ENCODE measurements at places on chromosomes 11 and 22. TPM values are rescaled to one million over a fixed set of nuclear protein-coding genes. Genes with fewer than 3 reads are reported as not detected.

KCNJ1 gene
- 0.03 TPM for total RNA-seq

KCNQ1 gene
- 59.1 TPM for total RNA-seq

HORMAD2 gene
- total RNA-seq, result not detected

ZNF214 gene
- 4.3 TPM for total RNA-seq

IGLL1 gene
- not detected for total RNA-seq

ACCS gene
- total RNA-seq, result 15.8 TPM

MMP12 gene
- not detected for total RNA-seq

AQP11 gene
- 0.92 TPM for total RNA-seq

FSHB gene
- total RNA-seq, result not detected

FAM181B gene
- total RNA-seq, result 0.49 TPM

TBX10 gene
- total RNA-seq, result 0.37 TPM

NAP1L4 gene
- total RNA-seq, result 29.9 TPM

GRAMD4 gene
- 24.2 TPM for total RNA-seq

INS gene
- 1,666 TPM for total RNA-seq

PGA5 gene
- total RNA-seq, result not detected

GAS2 gene
- total RNA-seq, result 7.7 TPM

CLCF1 gene
- 5.0 TPM for total RNA-seq

STK33 gene
- 6.2 TPM for total RNA-seq

Data from pancreas (tissue), 10 donors.